Activated CD4-positive, CD25-positive, alpha-beta regulatory T cell (primary cell): ENCODE measurements at places on chromosomes 6 and 20.

GRCh38 chr6:72561629-72562028, 60.2 kb upstream of the KCNQ5 start:
- DNase-seq = no peak

DNA sequence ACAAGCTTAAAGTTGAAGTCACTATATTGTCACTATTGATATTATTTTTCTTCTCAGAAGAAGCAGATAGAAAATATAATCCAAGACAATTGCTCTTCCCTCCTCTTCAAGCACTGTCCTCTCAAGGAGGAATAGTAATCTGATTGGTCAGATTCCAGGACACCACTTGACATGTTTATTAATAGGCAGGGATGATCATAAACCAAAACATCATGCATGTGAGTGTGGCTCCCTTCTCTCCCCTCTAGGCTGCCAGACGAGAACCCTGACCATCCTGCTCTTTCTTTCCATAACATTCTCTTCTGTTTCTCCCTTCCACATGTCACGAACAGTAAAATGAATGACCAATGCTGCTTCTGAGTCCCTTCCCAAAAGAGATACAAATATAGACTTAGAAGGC, 7.5 kb downstream of the ATG5 start:
- no peak for DNase-seq

GRCh38 chr20:11451793-11452291, 465.9 kb upstream of the BTBD3 start:
- DNase-seq = no peak

GRCh38 chr20:21099751-21100577, 6.2 kb downstream of the LINC00237 start:
- DNase-seq = no peak

- no peak for DNase-seq
Measured at GRCh38 chr6:32912951-32913350, 27.9 kb downstream of the HLA-DMB start.

DNA sequence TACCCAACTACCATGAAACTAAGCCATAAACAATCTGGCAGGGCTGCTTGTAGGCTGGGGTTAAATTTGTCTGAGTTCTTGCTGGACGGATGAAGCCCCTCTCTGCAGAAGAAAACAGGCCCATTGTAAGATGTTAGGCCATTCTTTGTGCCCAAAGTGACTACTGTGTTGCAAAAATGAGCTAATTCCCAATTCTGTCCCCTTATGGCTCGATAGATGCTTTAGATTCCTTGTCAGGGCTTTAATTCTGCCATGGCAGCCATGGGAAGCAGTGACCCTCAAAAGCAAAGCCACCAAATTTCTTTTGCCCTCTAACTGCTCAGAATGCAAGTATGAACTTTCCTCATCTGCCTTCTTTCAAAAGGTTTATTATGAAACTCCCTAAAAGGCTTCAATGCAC, 45.2 kb downstream of the LAMA4 start:
- no peak for DNase-seq

DNA sequence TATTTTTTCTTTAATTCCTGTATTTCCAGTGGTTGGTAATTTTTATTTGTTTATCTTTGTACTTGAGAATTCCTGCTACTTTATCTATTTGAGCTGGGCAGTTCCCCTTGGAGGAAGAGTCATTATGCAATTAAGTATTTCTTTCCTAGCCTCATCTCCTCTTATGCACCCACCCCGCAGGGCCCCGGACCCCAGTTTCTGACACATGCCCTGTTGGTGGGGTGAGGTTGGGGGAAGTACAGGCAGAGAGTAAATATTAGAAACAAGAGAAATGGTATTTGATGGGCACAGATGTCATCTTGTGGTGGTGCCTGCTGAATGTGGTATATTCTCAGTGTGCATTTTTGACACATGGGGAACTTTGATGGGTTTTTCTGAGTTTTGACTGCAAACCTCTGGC, 602.7 kb upstream of the NOX3 start:
- no peak for DNase-seq

- no peak for DNase-seq
Measured at GRCh38 chr6:46530896-46531295, 39.6 kb upstream of the RCAN2 start.
